T-helper 2 cell (primary cell): ENCODE measurements at places on chromosomes 5 and 9.
A peak's percentile ranks its signal among the peaks of the same experiment; 100 is the strongest.

DNA sequence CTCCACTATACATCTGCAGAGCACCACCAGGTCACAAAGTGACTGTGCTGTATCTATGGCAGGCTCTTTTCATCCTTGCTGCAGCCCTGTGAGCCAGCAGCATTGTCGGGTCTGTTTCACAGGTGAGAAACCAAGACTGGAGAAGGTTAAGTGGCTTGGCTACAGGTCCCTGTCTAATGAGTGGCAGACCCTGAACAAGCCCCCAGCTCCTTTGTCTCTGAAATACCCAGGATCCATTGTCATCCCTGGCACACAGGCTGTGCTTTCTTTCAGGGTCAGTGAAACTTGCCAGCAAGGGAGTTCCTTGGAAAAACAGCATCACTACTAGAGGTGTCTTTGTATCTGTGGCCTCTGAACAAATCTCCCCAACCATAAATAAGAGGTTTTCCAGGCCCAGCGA lies 27.6 kb upstream of the CXCL14 start:
- DNase-seq, result no peak

DNA sequence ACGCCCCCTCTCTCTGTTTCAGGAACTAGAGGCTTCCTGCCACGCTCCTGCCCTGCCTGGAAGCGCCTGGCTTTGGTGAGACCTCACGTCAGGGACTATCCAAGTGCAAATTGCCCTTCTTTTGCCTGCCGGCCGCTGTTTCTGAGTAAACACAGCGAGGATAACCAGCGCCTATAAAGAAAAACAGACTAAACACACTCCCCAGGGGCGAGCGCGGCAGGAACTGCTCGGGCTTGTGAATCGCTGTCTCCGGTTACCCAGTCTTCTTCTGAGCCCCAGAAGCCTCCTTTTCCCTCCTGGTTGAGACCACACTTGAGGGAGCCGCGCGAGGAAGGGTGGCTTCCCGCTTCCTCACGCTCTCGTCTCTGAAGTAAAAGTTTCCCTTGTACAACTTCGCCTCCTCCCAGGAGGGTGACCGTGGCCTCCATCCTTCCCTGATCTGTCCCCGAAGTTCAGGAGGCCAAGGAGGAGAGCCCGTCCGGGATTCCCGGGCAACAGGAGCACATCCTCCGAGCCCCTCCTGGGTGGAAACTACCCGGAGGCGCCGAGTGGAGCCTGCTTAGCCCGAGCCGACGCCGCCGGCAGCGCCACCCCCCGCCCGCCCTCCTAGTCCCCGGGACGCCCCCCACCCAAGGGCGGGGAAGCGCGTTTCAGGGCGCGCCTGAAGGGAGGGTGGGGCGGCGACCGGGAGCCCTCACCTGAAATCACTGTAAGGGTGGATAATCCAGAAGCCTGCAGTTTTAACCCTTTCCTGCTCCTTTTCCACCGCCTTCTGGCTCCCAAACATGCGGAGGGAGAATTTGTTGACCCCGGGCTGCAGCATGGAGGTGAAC lies 993 bp downstream of the HCN1 start:
- no peak for DNase-seq

- DNase-seq, result no peak
Measured at GRCh38 chr9:89536145-89536574, 38.2 kb upstream of the SEMA4D start.

- DNase-seq, result no peak
Measured at GRCh38 chr5:14102666-14103065, 40.5 kb upstream of the TRIO start.

GRCh38 chr9:134460206-134460605 lies 134.0 kb downstream of the RXRA start:
- no peak for DNase-seq

GRCh38 chr9:97923529-97924108 lies 1.3 kb upstream of the TRMO start:
- DNase-seq, result peak; percentile 61

- no peak for DNase-seq
Measured at GRCh38 chr5:110371725-110372041, 354.8 kb downstream of the TMEM232 start.

- DNase-seq, result no peak
Measured at GRCh38 chr5:9653811-9654210, 23.7 kb upstream of the TAS2R1 start.

DNA sequence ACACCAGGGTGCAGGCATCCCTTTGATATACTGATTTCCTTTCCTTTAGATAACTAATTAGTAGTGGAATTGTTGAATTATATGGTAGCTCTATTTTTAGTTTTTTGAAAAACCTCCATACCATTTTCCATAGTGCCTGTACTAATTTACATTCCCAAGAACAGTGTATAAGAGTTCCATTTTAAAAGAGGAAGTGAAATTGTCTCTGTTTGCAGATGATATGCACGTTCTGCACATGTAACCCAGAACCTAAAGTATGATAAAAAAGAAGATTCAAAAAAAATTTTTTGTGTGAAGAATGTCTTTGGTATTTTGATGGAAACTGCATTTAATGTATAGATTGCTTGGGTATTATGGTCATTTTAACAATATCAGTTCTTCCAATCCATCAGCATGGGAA lies 424.0 kb upstream of the CCNH start:
- DNase-seq, result no peak

DNA sequence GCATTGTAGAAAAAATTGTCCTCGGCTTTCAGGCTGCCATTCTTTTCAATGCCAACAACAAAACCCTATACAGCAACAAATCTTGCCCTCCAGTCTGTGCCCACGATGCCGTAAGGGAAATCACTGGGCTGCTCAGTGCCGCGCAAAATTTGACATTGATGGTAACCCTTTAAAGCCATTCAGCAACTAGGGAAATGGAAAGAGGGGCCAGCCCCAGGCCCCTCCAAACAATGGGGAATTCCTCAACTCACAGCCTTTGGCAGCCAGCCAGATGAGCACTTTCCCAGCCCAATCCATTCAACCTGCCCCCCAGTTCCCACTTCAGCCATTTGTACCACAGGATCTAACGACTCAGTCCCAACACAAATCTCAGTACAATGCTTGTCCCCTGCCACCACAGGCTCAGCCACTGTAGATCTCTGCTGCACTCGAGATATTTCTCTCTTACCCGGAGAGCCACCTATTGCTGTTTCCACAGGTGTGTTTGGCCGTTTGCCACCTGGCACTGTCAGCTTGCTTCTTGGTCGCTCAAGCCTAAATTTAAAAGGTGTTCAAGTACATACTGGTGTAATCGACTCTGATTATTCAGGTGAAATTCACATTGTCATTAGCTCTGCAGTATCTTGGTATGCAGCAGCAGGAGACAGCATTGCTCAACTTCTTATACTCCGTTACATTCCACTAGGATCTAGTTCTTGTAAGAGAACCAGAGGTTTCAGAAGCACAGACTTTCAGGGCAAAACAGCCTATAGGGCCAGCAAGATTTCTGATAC lies 103.3 kb downstream of the SYK start:
- no peak for DNase-seq

DNA sequence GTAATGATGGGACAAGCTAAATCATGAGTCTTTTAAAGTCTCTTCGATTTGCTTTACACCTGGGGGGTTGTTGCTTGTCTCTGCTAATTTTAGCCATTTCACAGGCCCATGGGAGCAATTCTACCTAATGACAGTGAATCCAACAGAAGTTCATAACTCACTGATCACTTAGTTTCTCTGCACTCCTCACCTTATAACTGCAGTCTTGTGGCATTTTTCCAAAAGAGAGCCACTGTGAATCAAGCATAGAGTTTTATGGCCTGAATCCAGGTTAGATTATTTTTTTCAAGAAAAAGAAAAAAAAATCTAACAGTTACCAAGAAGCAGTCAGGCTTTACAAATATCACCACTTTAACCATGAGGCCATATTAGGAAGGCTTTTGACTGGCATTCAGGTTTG lies 1.5 kb upstream of the IL7R start:
- no peak for DNase-seq

GRCh38 chr5:35372482-35372881 lies 142.2 kb upstream of the PRLR start:
- no peak for DNase-seq

DNA sequence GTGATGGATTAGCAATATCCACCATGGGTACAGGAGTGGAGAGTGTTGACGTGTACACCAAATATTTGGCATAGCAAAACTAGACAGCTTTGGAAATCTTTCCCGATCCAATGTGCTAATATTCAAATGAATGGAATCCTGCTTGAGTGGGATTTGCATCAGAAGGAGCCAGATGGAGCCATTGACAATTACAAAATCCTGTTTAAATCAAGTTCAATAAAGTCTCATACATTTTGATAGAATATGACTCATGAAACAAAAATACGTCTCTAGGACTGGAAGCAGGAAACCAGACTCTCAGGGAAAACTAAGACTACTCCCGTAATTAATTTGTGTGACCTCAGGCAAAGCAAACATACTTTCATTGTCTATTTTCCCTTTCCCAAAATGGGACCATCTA lies 13.0 kb downstream of the TNC start:
- DNase-seq, result no peak

- no peak for DNase-seq
Measured at GRCh38 chr9:108083796-108084352, 594.3 kb upstream of the KLF4 start.

- DNase-seq, result no peak
Measured at GRCh38 chr5:78328585-78329173, 31.7 kb upstream of the SCAMP1 start.

DNA sequence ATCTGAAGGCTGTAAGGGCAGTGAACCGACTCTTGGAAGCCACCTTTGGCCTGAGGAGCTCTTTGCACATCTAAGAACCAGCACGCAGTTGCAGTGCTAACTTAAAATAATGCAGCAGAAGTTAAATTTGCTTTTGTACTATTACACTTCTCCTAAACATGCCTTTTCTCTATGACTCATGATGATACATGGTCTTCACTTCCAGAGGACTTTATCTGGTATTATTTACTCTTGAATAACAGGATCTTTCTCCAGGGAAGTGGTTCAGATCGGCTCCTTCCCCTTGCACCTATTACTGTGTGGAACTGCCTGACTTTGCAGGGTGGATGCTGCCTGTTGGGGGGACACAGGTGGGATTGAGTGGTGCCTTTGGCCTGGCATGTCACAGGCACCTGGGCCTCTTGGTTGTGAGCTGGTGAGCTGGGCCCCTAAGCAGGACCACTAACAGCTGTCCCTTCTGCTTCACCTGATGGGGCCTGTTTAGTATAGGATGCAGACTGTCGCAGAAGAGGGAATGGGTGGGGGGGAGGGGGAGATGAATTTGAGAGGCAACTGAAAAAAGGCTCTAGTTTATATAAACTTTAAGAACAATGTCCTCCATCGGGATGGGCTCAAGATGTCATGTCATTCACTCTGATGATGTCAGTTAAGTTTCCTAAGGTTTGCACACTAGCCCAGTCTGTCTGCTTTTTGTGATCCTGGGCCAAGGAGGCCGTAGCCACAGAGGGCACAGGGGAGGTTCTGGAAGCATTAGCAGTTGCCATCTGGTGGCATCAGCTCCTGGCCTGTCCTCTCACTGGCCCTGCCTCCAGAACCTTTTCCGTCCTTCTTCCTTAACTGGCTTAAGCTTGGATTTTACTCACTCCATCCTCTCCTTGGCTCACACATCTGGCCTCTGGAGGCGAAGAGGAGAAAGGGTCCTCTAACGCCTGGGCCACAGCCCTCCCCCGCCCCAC lies 33.9 kb upstream of the GABBR2 start:
- no peak for DNase-seq

DNA sequence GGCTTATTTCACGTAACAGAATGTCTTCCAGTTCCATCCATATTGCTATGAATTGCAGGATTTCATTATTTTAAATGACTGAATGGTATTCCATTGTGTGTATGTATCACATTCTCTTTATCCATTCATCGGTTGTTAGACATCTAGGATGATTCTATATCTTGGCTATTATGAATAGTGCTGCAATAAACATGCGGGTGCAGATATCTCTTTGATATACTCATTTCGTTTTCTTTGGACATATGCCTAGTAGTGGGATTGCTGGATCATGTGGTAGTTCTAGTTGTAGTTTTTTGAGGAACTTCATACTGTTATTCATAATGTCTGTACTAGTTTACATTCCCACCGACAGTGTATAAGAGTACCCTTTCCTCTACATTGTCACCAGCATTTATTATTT lies 460.5 kb downstream of the MAN2A1 start:
- DNase-seq, result no peak

DNA sequence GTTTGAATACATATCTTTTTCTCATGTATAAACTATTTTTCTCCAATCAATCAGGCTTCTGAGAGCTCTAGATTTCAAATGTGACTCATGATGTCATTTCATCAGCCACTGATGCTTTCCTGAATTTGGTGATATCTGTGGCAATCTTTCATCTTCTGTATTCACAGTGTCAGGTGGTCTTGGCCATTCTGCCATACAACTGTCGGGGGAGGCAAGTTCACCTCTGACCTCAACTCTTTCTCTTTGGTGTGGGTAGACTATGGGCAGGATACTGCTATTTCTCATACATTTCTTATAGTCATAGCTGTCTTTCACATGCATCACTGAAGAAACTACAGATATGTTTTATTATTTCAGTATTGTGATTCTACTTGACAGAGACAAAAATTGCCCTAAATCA lies 414.1 kb upstream of the MEF2C start:
- DNase-seq, result no peak

- no peak for DNase-seq
Measured at GRCh38 chr9:130433168-130433946, 11.4 kb upstream of the ASS1 start.

DNA sequence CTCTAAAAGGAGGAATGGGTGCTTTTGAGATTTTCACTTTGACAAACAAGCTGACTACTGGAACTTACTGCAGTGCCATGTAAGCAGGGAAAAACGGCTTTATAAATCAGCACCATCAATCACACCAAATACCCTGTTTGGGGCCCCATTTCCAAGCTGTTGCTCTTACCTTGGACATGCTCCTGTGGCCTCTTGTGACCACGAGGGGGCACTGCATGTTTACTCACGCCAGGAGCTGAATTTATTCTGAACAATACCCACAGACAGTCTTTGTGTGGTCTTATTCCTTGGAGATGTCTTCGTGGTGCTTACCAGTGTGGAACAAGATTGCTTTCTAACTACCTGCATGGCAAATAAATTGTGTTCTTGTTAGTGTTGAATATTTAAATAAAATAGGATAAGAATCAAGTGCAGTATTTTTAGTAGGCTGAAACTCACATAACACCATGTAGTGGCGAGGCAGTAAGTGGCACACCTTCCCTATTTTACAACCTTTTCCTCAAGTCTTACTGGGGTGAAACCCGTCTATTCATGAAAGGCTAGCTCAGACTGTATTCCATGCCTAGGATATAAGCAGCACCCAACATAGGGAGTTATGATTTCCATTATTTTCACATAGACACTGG lies 155.5 kb upstream of the NMUR2 start:
- no peak for DNase-seq

GRCh38 chr5:148702019-148702596 lies 47.8 kb upstream of the HTR4 start:
- no peak for DNase-seq
